ENCODE measurements at places on chromosomes 4 and X. TPM values are rescaled to one million over a fixed set of nuclear protein-coding genes. Genes with fewer than 3 reads are reported as not detected.

The AKAP4 gene
- total RNA-seq, result not detected

The ADAMTS3 gene
- not detected for total RNA-seq

The FATE1 gene
- total RNA-seq, result not detected

The SPATA18 gene
- not detected for total RNA-seq

The NCAPG gene
- total RNA-seq, result 79.1 TPM

The GABRB1 gene
- not detected for total RNA-seq

The CT45A1 gene
- not detected for total RNA-seq

The PDCL2 gene
- total RNA-seq, result not detected

The WNK3 gene
- total RNA-seq, result 1.4 TPM

The STAP1 gene
- total RNA-seq, result 9.6 TPM

The HPGD gene
- total RNA-seq, result 7.2 TPM

The TLR10 gene
- total RNA-seq, result 0.12 TPM

- H3K27me3 ChIP-seq, result no peaks in the 10 kb centered on the region
- DNase-seq, result no peak
- no peaks in the 10 kb centered on the region for H3K36me3 ChIP-seq
- H3K4me1 ChIP-seq, result no peaks in the 10 kb centered on the region
These were observed 666.1 kb upstream of the BOD1L1 start for GRCh38 chr4:14293582-14293981.

- H3K4me3 ChIP-seq, result no peak overlapping the region
- no peaks in the 10 kb centered on the region for H3K36me3 ChIP-seq
- DNase-seq, result no peak
- H3K27me3 ChIP-seq, result peaks cover 8% of the 10 kb centered on the region
- no peaks in the 10 kb centered on the region for H3K4me1 ChIP-seq
- H3K27ac ChIP-seq, result no peak overlapping the region
These were observed 76.1 kb downstream of the FTHL17 start for GRCh38 chrX:30995705-30996104.

- H3K27ac ChIP-seq, result no peak overlapping the region
- DNase-seq, result no peak
- no peak overlapping the region for H3K4me3 ChIP-seq
These were observed 137.2 kb upstream of the ETNPPL start for GRCh38 chr4:108900018-108900580.

DNA sequence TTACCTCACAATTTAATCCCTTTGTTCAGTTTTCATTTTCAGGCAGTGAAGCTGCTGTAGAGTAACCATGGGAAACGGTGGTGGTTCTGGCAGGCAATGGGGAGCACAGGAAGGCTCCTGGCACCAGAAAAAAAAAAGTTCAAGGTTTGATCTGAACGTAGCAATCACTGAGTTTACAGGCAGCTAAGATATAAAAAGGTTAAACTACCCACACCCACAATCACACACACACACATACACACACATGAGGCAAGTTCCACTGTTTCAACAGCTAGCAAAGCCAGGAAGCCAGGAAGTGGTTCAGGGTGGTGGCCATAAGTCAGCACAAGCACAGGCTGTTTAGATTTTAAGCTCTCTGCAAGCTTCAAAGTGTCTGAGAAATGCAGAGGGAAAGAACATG is at the start of gene SULT1B1:
Gene SULT1B1, minus strand, starts transcription at position 166 of the 400 bp plus-strand sequence. CDS start 5,403 bp downstream, outside the sequence.
- peaks cover 59% of the 10 kb centered on the region for H3K4me1 ChIP-seq
- H3K27ac ChIP-seq, result peak within 1 kb of the TSS; percentile 97
- peak within 1 kb of the TSS; percentile 86 for H3K4me3 ChIP-seq
- DNase-seq, result peak; percentile 48

GRCh38 chr4:3318561-3319021 is 25.8 kb downstream of the RGS12 start:
- peaks cover under 1% of the 10 kb centered on the region for H3K36me3 ChIP-seq
- no peaks in the 10 kb centered on the region for H3K4me1 ChIP-seq
- H3K27ac ChIP-seq, result no peak overlapping the region
- H3K27me3 ChIP-seq, result no peaks in the 10 kb centered on the region

GRCh38 chrX:111868726-111869638 is 7.0 kb upstream of the TRPC5OS start:
- no peak for DNase-seq
- peaks cover 75% of the 10 kb centered on the region for H3K27me3 ChIP-seq
- H3K27ac ChIP-seq, result no peak overlapping the region
- H3K4me3 ChIP-seq, result no peak overlapping the region

GRCh38 chr4:87506974-87507701 is 22.0 kb downstream of the SPARCL1 start:
- no peak overlapping the region for H3K27ac ChIP-seq
- H3K36me3 ChIP-seq, result no peaks in the 10 kb centered on the region
- DNase-seq, result no peak

- no peaks in the 10 kb centered on the region for H3K4me1 ChIP-seq
- no peaks in the 10 kb centered on the region for H3K27me3 ChIP-seq
- peaks cover 1% of the 10 kb centered on the region for H3K36me3 ChIP-seq
- no peak overlapping the region for H3K4me3 ChIP-seq
- no peak for DNase-seq
- H3K27ac ChIP-seq, result no peak overlapping the region
These were observed 903.4 kb downstream of the TECRL start for GRCh38 chr4:63505714-63506460.

GRCh38 chrX:155435744-155436112 is 22.7 kb downstream of the F8A3 start:
- DNase-seq, result no peak
- H3K27me3 ChIP-seq, result no peaks in the 10 kb centered on the region
- H3K27ac ChIP-seq, result no peak overlapping the region
- peaks cover 2% of the 10 kb centered on the region for H3K36me3 ChIP-seq
- no peaks in the 10 kb centered on the region for H3K4me1 ChIP-seq

GRCh38 chrX:154660541-154660940 is 7.2 kb upstream of the CTAG2 start:
- H3K4me3 ChIP-seq, result no peak overlapping the region
- DNase-seq, result peak; percentile 3
- no peaks in the 10 kb centered on the region for H3K4me1 ChIP-seq
- H3K27ac ChIP-seq, result no peak overlapping the region
- H3K27me3 ChIP-seq, result no peaks in the 10 kb centered on the region
- peaks cover 2% of the 10 kb centered on the region for H3K36me3 ChIP-seq

GRCh38 chr4:108060686-108061321 is 71.1 kb downstream of the HADH start:
- no peak overlapping the region for H3K4me3 ChIP-seq
- H3K27me3 ChIP-seq, result no peaks in the 10 kb centered on the region
- peaks cover 58% of the 10 kb centered on the region for H3K4me1 ChIP-seq
- no peak for DNase-seq

GRCh38 chr4:2218436-2218835 is 23.5 kb downstream of the HAUS3 start:
- H3K4me1 ChIP-seq, result peaks cover 6% of the 10 kb centered on the region
- no peaks in the 10 kb centered on the region for H3K36me3 ChIP-seq
- no peak overlapping the region for H3K4me3 ChIP-seq
- H3K27me3 ChIP-seq, result no peaks in the 10 kb centered on the region
- no peak for DNase-seq

- peak; percentile 12 for DNase-seq
- peaks cover 20% of the 10 kb centered on the region for H3K27me3 ChIP-seq
- H3K27ac ChIP-seq, result peak overlapping the region; percentile 28
- peaks cover 6% of the 10 kb centered on the region for H3K36me3 ChIP-seq
These were observed 28.3 kb upstream of the AP1S2 start for GRCh38 chrX:15882704-15883539.

DNA sequence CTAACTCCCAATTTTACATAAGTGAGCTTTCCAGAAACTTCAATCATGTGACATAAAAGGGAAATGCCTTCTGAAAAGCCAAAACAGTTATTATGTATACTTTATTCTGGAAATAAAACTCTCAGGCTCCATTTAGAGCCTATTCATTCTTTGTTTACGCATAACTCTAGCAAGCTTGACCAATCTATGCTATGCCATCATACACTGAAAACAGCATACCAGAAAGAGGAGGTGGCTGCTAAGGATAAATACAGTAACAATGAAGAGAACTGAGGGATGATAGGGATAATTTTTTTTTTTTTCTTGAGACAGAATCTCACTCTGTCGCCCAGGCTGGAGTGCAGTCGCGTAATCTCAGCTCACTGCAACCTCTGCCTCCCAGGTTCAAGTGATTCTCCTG is 24.4 kb downstream of the CDKL2 start:
- H3K27me3 ChIP-seq, result no peaks in the 10 kb centered on the region
- no peak for DNase-seq
- no peak overlapping the region for H3K27ac ChIP-seq
- H3K4me1 ChIP-seq, result no peaks in the 10 kb centered on the region
- H3K4me3 ChIP-seq, result no peak overlapping the region

DNA sequence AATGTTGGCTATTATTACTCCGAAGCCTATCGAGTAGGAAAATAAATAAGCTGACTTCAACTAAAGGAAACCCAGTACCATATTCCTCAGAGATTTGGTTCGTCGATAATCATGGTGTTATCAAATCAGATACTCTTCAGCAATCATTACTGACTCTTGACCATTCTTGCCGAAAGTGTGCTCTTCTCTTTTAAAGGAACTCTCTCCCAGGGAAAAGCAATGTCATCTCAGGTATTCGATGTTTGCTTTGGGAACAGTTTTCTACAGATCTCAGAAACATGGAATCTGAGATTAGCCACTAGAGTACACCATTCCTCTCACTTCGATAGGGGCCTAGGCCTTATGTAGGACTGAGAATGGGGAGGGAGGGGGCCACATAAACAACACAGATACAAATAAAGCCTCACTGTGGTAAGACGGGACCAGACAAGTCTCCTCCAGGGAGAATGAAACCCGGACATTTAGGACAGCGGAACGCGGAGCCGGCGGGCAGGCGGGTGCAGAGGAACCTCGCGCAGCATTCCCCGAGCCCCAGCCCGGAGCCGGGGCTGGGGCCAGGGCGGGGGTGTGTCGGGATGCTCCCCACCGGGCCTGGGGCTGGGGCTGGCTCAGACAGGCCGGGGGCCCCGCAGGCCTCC is 581 bp downstream of the DNAJB14 start:
- no peaks in the 10 kb centered on the region for H3K27me3 ChIP-seq
- peak overlapping the region; percentile 98 for H3K27ac ChIP-seq
- peak overlapping the region; percentile 95 for H3K4me3 ChIP-seq
- DNase-seq, result peak; percentile 51

DNA sequence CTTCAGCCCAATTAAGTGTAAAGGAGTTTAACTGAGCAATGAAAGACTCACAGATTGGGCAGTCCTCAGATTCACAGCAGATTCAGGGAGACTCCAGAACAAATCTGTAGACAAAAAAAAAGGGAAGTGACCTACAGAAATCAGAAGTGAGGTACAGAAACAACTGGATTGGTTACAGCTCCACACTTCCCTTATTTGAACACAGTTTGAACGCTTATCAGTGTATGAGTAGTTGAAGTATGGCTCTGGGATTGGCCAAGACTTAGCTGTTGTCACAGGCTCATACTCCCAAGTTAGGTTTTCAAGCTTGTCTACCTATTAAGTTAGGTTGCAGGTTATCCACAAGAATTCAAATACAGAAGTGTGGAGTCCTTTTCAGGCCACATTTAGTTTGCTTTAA is 112.4 kb upstream of the ELOVL6 start:
- peaks cover 20% of the 10 kb centered on the region for H3K27me3 ChIP-seq
- no peak overlapping the region for H3K27ac ChIP-seq
- no peak for DNase-seq
- H3K36me3 ChIP-seq, result no peaks in the 10 kb centered on the region
- H3K4me1 ChIP-seq, result no peaks in the 10 kb centered on the region
- H3K4me3 ChIP-seq, result no peak overlapping the region

GRCh38 chr4:10731162-10731561 is 46.6 kb upstream of the CLNK start:
- no peaks in the 10 kb centered on the region for H3K27me3 ChIP-seq
- no peak overlapping the region for H3K27ac ChIP-seq
- peaks cover 75% of the 10 kb centered on the region for H3K4me1 ChIP-seq

GRCh38 chr4:176298664-176299063 is 21.1 kb upstream of the SPCS3 start:
- no peak for DNase-seq
- H3K4me3 ChIP-seq, result no peak overlapping the region
- no peak overlapping the region for H3K27ac ChIP-seq
- peaks cover 11% of the 10 kb centered on the region for H3K27me3 ChIP-seq
- H3K36me3 ChIP-seq, result no peaks in the 10 kb centered on the region

GRCh38 chr4:22103768-22104167 is 155.2 kb upstream of the KCNIP4 start:
- no peak overlapping the region for H3K4me3 ChIP-seq
- H3K36me3 ChIP-seq, result no peaks in the 10 kb centered on the region
- H3K27me3 ChIP-seq, result no peaks in the 10 kb centered on the region
- no peak for DNase-seq
- no peaks in the 10 kb centered on the region for H3K4me1 ChIP-seq

- no peaks in the 10 kb centered on the region for H3K36me3 ChIP-seq
- DNase-seq, result no peak
- no peak overlapping the region for H3K27ac ChIP-seq
These were observed 59.2 kb downstream of the NSUN7 start for GRCh38 chr4:40808926-40809457.

- no peak overlapping the region for H3K4me3 ChIP-seq
- H3K27ac ChIP-seq, result no peak overlapping the region
- no peaks in the 10 kb centered on the region for H3K36me3 ChIP-seq
- H3K4me1 ChIP-seq, result peaks cover 29% of the 10 kb centered on the region
- no peak for DNase-seq
- H3K27me3 ChIP-seq, result no peaks in the 10 kb centered on the region
These were observed 53.5 kb downstream of the TBC1D14 start for GRCh38 chr4:6963139-6963611.

DNA sequence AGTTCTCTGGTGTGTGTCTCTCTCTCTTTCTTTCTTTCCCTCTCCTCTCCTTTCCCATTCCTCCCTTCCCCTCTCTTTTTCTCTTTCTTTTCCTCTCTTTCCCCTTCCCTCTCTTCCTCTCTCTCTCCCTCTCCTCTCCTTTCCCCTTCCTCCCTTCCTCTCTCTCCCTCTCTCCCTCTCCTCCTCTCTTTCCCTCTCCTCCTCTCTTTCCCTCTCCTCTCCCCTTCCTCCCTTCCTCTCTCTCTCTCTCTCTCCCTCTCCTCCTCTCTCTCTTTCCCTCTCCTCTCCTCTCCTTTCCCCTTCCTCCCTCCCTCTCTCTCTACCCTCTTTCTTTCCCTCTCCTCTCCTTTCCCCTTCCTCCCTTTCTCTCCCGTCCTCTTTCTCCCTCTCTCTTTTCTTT is 12.4 kb upstream of the EOLA1 start:
- no peaks in the 10 kb centered on the region for H3K27me3 ChIP-seq
- H3K27ac ChIP-seq, result peak overlapping the region; percentile 63
- DNase-seq, result no peak
